ENCODE measurements at places on chromosomes 7 and 10. TPM values are rescaled to one million over a fixed set of nuclear protein-coding genes. Genes with fewer than 3 reads are reported as not detected.

LRRC17 gene
- 92.4 TPM for total RNA-seq

EPDR1 gene
- 11.4 TPM for total RNA-seq

MRLN gene
- 15.7 TPM for total RNA-seq

ALOX5 gene
- 9.4 TPM for total RNA-seq

BNIP3 gene
- total RNA-seq: 35.3 TPM

TYW1B gene
- total RNA-seq: 4.5 TPM

CYP26A1 gene
- not detected for total RNA-seq

IL2RA gene
- 0.30 TPM for total RNA-seq

FKBP6 gene
- not detected for total RNA-seq

CCAR1 gene
- total RNA-seq: 40.5 TPM

WDR11 gene
- 57.7 TPM for total RNA-seq

TIMM23B gene
- total RNA-seq: 19.6 TPM

NUTM2A gene
- 0.59 TPM for total RNA-seq

C7orf33 gene
- total RNA-seq: not detected

INHBA gene
- 6.5 TPM for total RNA-seq

ADIRF gene
- 69.2 TPM for total RNA-seq
